ENCODE measurements at places on chromosomes 5 and 9.

DNA sequence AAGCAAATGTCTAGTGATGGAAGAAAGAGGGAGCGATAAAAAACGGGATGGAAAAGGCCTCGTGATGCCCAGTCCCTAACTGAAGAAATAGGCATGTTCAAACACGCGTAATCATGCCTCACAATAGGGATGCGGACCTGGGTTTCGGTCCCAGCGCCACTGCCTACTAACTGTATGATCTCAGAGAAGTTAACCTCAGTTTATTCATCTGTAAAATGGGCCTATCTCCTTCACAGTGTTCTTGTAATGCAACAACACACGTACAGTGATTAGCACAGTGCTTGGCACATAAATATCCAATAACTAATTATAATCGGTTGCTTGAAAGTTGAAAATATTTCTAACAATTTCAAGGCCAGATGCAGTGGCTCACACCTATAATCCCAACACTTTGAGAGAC, 181.8 kb downstream of the FANCC start:
- DNase-seq = no peak

- DNase-seq = no peak
Measured at GRCh38 chr9:112186695-112187094, 11.6 kb upstream of the SUSD1 start.

DNA sequence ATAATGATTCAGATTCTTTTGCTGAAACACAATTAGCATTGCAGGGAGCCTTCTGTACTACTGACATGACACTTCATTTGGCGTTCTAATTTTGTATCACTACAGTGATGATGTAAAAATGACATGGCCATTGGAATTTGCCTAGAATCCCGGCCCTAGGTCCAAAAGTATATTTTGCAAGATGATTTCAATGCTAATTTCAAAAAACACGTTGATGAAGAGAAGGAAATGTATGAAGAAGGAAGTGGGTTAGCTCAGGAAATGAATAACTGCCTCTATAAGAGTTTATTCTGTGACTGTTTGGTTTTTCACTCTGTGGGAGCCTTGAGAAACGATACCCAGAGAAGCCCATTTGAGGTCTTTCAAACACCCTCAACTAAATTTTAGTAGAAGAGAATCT, 59.3 kb downstream of the OSTF1 start:
- DNase-seq = peak; percentile 21

- no peak for DNase-seq
Measured at GRCh38 chr5:113652161-113652560, 138.7 kb downstream of the YTHDC2 start.

DNA sequence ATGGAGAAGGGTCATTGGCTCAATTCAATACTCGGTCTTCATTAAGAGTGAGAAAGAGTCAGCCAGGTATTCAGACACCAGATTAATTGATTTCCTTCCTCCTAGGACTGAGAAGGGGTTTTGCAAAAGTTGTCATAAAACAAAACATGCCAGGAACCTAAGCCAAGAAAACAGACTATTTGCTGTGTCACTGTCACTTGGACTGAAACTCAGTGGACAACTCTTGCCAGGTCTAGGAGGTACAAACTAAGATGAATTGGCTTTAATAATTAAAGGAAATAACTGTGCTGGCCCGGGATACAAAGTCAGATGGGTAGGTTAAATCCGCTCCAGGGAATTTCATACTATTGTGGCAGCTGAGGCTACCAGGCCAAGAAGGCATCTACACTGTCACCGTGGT, 71.1 kb upstream of the TBC1D9B start:
- DNase-seq = no peak

- no peak for DNase-seq
Measured at GRCh38 chr5:76576450-76576849, 46.8 kb downstream of the F2RL2 start.

DNA sequence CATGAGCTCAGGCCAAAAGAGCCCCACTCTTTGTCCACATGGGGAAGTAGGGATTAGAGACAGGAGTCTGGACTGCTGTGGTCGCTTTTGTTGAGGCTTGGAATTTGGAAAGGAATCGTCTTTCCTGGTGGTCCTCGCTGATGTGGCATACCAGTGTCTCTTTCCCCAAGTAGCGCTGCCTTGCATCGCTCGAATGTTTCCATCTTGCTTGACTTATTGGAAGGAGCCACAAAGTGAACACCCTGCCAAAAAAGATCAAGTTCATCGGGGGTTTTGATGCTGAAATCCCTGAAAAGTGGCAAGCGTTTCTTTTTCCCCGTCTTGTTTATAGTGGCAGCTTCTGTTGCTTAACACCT, 161.3 kb downstream of the MACROH2A1 start:
- DNase-seq = peak; percentile 66

- DNase-seq = peak; percentile 46
Measured at GRCh38 chr5:66967826-66968262, 228.8 kb downstream of the CD180 start.

- DNase-seq = no peak
Measured at GRCh38 chr5:154264549-154265196, 74.1 kb downstream of the GALNT10 start.

DNA sequence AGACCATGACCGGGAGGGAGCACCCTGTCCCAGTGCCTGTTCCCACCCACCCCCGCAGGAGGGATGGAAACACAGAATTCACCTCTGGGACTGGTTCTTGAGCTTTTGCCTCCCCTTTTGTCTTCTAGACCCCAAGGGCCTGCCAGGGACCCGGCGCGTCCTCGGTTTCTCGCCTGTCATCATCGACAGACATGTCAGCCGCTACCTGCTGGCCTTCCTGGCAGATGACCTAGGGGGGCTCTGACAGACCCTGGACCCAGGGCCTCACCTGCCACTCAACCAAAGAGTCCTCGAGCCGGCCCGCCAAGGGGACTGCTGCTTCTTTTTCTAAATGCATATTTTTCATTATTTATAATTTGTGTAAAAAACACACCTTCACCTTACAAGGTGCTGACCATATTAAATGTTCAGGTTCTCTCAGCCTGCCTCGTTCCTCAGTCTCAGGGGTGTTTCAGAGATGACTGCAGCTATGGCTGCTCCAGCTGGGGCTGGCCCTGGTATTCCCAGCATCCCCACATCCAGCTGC, 16.9 kb downstream of the CARD19 start:
- DNase-seq = no peak

DNA sequence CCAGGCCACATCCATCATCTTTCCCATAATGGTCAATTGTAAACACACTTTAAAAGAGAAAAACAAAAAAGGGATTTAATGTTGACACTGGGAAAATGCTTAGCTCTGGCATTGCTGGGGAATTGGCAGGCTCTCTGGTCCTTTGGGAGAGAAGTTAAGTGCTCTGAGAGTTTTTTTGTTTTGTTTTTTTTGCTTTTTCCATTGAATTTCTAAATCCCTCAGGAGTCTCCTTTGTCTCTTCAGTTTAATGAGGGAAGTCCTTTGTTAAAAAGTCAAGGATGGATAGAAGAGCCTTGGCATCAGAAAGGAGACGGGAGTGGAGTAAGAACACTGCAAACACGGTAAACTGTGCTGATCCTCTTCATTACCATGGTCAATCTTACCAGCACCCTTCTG, 7.1 kb upstream of the HAND1 start:
- no peak for DNase-seq

- DNase-seq = no peak
Measured at GRCh38 chr9:136644593-136645351, 17.9 kb upstream of the EGFL7 start.

DNA sequence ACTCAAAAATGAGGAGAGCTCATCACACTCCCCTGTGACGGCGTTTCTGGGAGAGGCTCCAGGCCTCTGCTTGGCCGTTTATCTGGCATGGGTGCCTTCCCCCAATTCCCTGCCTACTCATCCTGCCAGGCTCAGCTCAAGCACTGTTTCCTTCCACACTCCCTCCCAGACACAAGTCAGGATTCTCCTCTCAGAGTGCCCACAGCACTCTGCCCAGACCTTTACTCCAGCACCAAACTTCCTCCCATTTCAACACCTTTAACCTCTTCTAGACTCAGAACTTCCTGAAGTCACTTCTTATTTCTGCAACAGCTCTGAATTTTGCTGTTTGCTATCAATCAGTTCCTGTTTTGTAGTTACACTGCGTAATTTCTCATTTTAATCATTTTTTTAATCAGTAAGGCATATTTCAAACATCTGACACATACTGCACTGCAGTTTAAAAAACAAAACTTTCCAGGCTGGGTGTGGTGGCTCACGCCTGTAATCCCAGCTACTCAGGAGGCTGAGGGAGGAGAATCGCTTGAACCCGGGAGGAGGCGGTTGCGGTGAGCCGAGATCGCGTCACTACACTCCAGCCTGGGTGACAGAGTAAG, 16.0 kb downstream of the TRMO start:
- DNase-seq = no peak

- DNase-seq = no peak
Measured at GRCh38 chr9:131177898-131178297, 52.5 kb downstream of the NUP214 start.

DNA sequence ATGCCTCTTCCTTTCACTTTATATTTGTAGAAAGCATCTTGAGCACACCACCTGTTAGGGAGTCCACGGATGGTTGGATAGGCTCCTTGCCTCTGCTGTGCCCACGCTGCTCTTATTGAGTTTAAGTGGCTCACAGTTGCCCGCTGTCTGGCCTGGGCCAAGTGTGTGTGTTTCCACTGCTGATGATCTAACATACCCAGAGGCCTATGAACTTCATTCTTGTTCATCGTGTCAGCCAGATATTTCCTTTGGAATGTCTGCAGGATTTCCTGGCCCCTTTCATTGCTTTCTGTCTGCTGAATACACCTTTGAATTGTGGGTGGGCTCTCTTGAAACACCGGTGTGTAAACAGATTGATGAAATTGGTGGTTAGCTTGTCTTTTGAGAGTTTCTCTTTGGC, 46.6 kb downstream of the MVB12B start:
- DNase-seq = peak; percentile 54

- DNase-seq = no peak
Measured at GRCh38 chr9:111294691-111295451, 35.2 kb downstream of the OR2K2 start.

- no peak for DNase-seq
Measured at GRCh38 chr9:123662057-123662776, 267.7 kb downstream of the DENND1A start.

DNA sequence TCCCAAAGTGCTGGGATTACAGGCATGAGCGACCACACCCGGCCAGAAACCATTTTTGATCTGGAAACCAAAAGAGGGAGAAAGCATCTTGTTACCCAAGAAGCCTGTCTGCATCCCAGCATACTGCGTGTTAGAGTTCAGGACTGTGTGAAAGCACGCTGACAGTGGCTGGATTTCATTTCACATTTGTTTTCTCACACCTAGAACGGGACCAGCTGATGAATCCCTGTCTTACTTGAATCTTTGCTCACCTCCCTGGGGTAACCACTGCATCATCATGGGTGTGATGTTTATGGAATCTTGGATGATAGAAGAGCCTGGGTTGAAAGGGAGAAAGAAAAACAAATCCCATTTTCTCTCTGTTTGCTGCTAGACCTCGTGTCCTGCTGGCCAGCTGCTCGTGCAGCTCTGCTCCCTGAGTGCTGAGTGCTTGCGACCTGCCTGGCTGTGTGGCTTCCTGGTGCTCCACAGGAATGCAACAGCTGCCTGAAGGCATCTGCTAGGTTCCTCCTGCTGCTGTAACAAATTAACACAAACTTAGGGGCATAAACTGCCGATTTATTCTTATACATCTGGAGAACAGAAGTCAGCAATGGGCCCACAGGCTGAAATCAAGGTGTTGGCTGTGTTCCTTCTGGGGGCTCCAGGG, 378.3 kb upstream of the DAP start:
- peak; percentile 53 for DNase-seq

DNA sequence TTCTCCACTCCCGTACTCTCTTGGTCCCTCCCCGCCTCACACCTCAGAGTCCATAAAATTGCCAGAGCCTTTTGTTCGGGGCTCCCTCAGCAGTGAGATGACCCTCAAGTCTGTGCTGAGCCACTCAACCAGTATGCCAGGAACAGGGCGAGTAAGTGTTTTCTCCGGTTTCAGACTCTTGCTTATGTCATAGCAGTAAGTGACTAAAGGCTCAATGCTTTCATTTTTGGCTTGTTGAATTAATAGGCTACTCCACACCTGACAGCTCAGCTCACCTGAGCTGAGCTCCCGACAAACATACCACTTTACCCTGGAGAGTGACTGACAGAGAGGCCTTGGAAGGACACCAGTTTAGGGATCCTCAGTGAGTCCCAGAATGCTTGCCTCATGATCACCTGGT, 30.5 kb downstream of the PCSK1 start:
- DNase-seq = no peak

- DNase-seq = peak; percentile 12
Measured at GRCh38 chr9:120257483-120257882, 322.5 kb downstream of the CDK5RAP2 start.

DNA sequence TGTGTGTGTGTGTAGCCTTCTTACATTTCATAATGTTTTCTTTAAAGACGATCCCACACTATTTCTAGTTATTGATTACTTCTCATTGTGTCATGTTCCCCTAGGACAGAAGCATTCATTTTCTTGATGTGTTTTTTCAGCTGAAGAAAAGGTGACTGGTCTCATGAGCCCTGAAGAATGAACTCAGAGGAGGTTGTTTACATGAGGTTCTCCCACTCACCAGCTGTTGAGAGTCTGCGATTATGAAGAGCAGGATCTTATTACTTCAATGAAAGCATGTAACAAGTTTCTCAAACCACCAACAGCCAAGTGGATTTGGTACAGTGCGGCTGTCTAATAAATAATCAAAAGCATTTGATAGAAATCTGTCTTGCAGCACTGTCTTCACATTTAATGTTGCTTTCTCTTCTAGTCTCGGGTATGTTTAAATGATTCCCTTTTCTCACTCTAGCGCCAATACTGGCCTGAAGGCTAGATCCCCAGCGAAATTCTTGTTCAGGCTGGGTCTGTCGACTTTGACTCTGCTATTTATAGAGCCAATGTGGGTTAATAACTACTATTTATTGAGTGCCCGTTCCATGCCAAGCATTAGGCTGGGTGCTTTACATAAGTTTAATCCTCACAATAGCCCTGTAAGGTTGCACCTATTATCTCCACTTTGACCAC, 9.6 kb upstream of the FSD1L start:
- DNase-seq = no peak

DNA sequence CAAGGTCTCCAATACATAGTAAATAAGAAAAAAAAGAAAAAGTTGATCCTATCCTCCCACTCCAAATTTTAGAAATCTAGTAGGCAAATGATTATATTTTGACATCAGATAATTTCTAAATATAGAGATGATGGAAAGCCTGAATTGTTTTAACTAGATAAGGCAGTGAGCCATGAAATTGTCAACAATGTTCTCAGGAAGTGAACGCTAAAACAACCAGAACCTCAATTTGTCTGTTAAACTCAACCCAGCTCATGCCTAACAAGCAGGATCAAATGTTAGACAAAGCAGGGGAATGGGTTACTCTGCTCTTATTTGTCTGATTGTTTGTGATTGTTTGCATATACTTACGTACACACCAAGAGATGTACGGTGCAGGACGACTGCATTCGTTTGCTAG, 49.2 kb downstream of the ESM1 start:
- no peak for DNase-seq

- DNase-seq = no peak
Measured at GRCh38 chr9:127256324-127256723, 8.2 kb upstream of the GARNL3 start.

GRCh38 chr9:75033791-75034473, 5.8 kb upstream of the CARNMT1 start:
- no peak for DNase-seq

GRCh38 chr5:30572279-30572678, 621.2 kb upstream of the CDH6 start:
- DNase-seq = no peak

GRCh38 chr5:93724791-93725190, 16.6 kb downstream of the POU5F2 start:
- DNase-seq = no peak

GRCh38 chr5:170436335-170436734, 47.2 kb upstream of the KCNMB1 start:
- no peak for DNase-seq

Measured in fibroblast of skin of scalp (primary cell).